Spleen (tissue), 13 donors: ENCODE measurements at places on chromosomes 5 and 9. TPM values are rescaled to one million over a fixed set of nuclear protein-coding genes. Genes with fewer than 3 reads are reported as not detected.

Gene IFNA21
- total RNA-seq: not detected

Gene DOLPP1
- 8.8 TPM for total RNA-seq

Gene ARHGEF37
- 1.4 TPM for total RNA-seq

Gene RAD50
- total RNA-seq: 29.2 TPM

Gene MOB3B
- total RNA-seq: 21.9 TPM

Gene TYRP1
- not detected for total RNA-seq

Gene FRRS1L
- not detected for total RNA-seq

Gene CDC20B
- not detected for total RNA-seq

Gene CARD6
- 36.1 TPM for total RNA-seq

Gene LCP2
- total RNA-seq: 213 TPM

Gene TLX3
- total RNA-seq: not detected

Gene KIF20A
- 1.9 TPM for total RNA-seq

Gene MEF2C
- 153 TPM for total RNA-seq

Gene FNIP1
- 49.3 TPM for total RNA-seq

DNA sequence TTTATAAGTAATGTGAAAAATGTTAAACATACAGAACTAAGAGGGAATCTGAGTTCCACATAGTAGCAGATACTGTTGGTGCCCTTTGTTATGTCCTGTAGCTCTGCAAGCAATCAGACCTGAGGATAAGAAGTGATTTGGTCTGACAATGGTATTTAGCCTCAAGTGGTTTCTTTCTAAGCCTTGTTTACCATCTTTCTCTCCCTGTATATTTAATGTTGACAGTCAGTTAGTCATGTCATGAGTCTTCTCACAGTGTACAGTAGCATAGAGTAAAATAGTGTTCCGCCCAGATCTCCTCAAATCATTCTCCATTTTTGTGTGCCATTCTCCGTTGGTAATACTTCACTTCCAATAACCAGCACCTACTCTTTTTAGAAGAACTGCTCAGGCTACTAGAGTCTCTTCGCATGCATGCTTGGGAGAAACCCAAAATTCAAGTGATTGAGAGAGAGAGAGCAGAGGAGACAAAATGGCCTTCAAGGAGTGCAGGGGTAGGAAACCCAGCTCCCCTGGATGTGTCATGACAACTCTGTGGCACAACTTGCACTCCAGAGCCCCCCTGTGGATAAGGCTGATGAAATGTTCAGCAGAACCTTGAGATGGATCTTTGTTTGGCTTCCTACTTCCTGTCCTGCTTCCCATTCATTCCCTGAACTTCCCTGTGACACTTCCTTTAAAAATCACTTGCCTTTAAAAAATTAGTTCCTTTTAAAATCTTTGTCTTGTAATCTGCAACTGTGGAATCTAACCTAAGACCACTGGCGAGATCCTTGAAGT is 129.2 kb upstream of the FST start:
- DNase-seq: no peak

DNA sequence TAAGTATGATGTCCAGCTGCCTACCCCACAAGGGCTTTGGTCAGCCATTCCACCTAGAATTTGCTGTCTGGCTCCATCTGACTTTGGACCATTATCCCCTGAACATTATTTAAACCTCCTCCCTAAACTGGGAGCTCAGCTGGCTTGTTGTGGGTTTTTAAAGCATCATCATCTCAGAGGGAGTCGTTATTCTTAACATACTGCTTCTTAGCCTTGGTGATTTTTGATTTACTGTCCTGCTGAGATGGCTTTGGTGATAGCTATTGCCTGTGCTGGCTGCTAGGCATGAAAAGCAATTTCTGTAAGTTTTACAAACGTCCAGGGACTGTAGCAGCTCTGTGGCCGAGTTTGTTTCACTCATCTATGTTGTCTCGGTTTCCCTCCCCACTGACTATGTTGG is 256.1 kb downstream of the NR3C1 start:
- no peak for DNase-seq

- no peak for DNase-seq
These were observed 398 bp downstream of the RAPGEF6 start for GRCh38 chr5:131634666-131634995.

GRCh38 chr5:135430135-135430437 is 17.1 kb downstream of the DCANP1 start:
- no peak for DNase-seq

- DNase-seq: no peak
These were observed 57.3 kb upstream of the LHFPL2 start for GRCh38 chr5:78705826-78706225.

GRCh38 chr5:151820903-151821302 is 49.1 kb downstream of the G3BP1 start:
- DNase-seq: no peak

- peak; percentile 92 for DNase-seq
These were observed 40.6 kb downstream of the CAST start for GRCh38 chr5:96702503-96703383.

DNA sequence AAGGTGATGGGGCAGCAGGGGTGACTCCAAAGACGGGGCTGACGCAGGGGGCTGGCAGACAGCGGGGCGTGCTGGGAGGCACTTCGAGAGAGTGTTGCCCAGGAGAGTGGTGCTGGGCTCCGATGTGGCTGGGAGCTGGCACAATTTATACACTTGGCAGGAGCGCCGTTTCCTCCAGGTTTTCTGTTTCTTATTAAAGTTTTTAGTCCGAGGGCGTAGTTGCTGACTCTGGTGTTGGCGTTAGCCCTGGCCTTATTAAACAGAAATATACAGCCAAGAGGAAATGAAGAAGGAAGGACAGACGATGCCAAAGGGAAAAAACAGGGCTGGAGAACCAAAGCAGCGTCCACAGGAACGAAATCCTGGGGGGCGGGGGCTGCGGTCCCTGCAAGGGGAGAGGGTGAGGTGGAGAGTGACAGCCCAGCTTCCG is 139.6 kb upstream of the PHYKPL start:
- DNase-seq: no peak

GRCh38 chr5:4207486-4207885 is 611.9 kb downstream of the IRX1 start:
- no peak for DNase-seq

- no peak for DNase-seq
These were observed 164.0 kb downstream of the ARHGAP26 start for GRCh38 chr5:142934051-142934762.

- no peak for DNase-seq
These were observed 56.9 kb upstream of the TRIO start for GRCh38 chr5:14086261-14086660.

- DNase-seq: no peak
These were observed 1992.3 kb downstream of the MAT2B start for GRCh38 chr5:165497707-165498106.

- no peak for DNase-seq
These were observed 16.4 kb upstream of the PPP2R2B start for GRCh38 chr5:146894753-146895521.

DNA sequence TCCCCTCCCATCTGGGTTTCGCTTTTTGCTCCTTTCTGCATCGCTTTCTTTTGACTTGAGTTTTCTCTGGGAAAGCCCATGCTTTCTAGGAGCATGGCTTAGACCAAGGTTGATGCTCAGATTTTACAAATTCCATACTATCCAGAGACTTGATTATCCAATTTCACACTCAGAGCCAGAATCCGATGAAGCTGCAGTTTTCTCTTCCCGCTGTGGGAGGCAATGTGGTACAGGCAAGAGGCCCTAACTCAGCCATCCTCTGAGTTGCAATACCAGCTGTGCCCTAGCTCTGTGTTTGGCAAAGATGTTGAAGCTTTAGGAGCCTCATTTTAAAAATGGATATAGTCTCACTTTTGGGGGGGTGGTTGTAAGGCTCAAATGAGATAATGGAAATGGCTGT is 85.1 kb downstream of the BRINP1 start:
- DNase-seq: no peak

GRCh38 chr5:11251247-11251646 is 490.2 kb upstream of the DAP start:
- DNase-seq: no peak

GRCh38 chr9:129513856-129514496 is 106.9 kb downstream of the C9orf50 start:
- peak; percentile 54 for DNase-seq

- DNase-seq: no peak
These were observed 60.3 kb upstream of the PARP8 start for GRCh38 chr5:50606179-50606578.

DNA sequence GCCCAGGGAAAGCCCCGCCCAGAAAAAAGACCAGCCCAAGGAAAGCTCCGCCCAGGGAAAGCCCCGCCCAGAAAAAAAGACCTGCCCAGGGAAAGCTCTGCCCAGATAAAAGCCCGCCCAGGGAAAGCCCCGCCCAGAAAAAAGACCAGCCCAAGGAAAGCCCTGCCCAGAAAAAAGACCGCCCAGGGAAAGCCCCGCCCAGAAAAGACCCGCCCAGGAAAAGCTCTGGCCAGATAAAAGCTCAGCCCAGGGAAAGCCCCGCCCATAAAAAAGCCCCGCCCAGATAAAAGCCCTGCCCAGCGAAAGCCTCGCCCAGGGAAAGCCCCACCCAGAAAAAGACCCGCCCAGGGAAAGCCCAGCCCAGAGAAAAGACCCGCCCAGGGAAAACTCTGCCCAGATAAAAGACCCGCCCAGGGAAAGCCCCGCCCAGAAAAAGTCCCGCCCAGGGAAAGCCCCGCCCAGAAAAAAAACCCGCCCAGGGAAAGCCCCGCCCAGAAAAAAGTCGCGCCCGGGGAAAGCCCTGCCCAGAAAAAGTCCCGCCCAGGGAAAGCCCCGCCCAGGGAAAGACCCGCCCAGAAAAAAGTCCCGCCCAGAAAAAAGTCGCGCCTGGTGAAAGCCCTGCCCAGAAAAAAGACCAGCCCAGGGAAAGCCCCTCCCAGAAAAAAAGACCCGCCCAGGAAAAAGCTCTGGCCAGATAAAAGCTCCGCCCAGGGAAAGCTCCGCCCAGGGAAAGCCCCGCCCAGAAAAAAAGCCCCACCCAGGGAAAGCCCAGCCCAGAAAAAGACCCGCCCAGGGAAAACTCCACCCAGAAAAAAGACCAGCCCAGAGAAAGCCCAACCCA is 11.9 kb downstream of the GRIN1 start:
- DNase-seq: no peak

- no peak for DNase-seq
These were observed 490.5 kb upstream of the SEMA6A start for GRCh38 chr5:117065161-117065560.

DNA sequence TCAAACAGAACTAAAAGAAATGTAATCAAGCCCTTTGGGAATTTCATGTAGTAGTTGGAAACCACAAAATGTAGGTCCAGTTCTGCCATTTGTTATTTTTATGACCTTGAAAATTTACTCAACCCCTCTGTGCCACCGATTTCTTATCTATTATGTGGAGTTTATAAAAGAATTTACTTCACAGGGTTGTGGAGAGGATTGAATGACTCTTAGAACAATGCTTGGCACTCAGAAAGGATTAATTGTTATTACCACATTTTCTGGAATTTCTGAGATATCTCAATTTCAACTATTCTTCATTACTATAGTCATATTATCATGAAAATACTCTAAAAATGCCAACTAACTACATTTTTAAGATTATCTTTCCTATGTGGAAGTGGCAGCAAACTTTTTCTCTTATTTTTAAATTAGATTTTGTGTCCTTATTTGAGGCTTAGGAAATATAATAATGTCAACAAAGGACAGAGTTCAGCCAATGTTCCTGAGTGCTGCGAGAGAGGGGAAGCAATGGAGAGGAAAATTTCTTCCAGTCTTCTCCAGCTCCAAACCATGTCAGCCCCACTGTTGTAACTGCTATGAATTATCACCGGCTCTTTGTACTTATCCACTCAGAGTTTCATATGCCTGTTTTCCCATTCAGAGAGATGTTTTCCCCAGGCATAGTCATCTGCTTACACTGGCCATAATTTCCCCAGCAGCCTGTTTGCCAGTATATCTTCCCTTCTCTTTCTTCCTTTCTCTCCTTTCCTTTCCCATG is 525.6 kb downstream of the SPATA31D1 start:
- DNase-seq: no peak

DNA sequence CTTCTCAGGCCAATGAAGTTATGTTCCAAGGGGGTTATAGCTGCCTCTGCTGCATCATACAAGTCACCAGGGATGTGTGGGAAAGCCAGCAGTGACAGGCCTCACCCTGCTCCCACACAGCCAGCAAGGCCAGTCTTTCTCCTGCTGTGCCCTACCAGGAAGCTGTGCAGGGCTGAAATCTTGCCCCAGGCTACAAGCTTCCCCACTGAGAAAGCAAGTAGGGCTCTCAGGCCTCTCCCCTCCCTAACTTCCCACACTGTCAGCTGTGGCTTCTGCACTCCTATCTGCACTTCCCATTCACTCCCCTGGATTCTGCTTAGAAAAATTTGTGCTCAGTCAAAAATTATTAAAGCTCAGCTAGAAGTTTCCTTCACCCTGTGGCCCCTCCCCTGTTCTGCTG is 611.2 kb upstream of the ZNF608 start:
- no peak for DNase-seq

DNA sequence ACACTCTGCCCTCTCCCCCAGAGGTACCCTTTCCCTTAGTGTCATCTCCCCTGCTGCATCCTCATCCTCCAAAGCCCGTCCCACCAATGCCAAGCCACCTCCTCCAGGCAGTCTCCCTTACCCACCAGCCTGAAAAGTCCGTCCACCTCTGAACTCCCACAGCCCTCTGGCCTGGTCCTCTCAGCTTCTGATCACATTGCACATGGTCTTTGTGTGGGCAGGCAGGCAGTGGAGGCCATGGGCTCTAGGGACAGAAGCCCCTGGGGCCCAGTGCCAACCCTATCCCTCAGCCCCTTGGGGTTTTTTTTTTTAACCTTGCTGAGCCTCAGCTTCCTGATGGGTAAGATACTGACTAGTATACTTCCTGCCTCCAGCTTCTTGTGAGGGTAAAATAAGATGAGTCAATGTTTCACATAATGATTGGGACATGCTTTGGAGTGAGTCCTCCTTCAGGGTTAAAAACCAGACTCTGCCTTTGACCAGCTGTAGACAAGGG is 19.4 kb downstream of the CSF1R start:
- DNase-seq: no peak

GRCh38 chr5:65142511-65143011 is 339.2 kb downstream of the ADAMTS6 start:
- no peak for DNase-seq

DNA sequence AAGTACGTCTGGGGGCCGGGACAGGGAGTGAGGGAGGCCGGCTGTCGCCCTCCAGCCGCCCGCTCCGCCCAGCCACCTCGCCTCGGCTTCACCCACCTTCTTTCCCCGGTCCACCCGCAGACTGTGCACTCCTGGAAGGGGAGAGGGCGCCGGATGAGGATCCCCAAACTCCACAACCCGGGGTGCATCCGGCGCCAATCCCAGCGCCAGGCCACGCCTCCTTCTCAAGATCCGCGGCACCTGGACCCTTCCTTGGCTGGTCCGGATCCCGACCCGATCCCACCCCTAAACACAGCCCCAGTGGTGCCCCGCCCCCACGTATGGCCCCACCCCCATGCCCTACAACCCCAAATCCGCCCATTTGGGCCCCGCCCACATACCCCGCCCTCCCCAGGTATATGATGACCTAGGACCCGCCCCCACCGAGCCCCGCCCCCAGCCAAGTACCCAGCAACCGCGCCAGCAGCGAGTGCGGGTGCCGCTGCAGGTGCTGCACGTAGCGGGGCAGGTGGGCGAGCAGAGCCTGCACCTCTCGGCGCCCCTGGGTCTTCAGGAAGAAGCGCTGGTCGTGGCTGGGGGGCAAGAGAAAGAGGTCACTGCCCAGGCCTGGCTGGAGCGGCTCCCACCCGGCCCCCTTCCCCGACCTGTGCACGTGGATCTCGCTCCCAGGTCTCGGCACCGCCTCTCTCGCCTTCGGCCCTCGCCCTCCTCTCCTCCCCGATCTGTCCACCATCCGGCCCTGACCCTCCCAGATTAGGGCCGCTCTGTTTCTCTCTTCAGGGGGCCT is 3.2 kb downstream of the PIP5KL1 start:
- DNase-seq: no peak

GRCh38 chr5:123700624-123701287 is 188.8 kb downstream of the CSNK1G3 start:
- no peak for DNase-seq
